ENCODE measurements at places on chromosomes 11 and 22.

DNA sequence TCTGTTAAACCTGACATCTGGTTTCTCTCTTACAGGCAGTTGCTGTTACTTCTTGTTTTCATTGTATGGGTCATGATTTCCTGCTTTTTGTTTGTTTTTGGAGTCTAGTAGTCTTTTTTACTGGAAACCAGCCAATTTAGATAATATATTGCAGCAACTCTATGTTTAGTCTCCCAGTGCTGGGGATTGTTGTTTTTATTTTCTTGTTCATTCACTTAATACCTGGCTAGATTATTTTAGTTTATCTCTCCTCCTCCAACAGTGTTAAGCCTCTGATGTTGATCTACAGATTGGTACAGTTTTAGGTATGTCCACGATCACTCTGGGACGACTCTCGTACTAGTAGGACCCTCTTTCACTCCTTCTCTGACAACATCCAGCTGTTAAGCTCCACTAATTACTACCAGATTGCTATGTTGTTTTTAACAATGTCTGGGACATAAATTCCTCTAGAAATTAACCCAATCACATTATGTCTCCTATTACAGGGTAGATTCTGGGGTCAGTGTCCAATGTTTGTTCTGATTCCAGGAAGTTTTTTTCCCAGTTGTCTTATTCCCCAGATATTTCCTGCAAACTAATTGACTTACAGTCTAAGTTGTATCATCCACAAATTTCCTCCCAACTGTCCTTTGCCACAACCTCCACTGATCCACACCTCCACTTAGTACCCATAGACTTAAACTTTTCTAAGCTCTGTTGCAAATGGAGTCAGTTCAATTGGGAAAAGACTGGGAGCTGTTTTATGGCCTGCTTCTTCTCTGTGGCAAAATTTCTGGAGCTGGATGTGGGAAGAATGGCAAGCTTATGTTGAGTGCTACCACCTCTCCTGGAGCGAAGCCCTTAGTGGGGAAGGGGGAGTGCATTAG is 1280.6 kb upstream of the CNTN5 start:
- DNase-seq = no peak

- no peak for DNase-seq
Measured at GRCh38 chr11:11836676-11837231, 5.0 kb upstream of the USP47 start.

DNA sequence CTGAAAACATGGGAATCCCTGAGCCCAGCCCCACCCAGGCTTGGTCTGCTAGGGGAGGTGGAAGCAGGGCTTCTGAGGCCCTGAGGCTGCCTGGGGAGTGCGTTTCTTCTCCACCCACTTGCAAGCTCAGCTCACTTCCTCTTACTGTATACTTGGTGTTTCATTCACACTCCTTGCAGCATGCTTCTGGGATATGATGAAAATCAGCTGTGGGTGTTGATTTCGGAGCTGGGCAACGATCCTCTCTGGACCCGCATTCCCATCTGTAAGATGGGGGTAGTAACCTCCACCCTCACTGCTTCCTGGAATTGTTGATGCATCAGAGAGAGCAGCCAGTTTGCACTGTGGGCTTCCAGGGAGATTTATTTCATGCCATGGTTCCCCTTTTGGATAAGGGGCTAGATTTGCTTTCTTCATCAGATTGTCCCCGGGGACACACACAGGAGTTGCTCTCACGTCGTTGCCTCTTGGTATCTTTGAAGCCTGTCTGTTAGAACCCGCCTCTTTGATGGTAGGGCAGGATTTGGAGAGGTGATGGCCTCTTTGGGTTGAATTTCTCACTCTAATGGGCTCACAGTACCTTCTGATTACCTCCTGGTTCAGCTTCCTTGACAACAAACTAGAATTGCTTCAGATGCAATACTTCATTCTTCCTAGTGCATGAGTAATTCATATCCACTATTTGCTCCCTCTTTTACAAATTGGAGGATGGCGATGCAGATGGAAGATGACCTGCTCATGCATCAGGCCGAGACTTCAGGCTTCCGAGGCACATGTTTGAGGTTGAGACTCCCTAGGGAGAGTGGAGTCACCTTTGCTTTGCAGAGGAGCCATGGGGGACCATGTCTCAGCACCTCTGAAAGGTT is 40.4 kb downstream of the BCR start:
- DNase-seq = no peak

DNA sequence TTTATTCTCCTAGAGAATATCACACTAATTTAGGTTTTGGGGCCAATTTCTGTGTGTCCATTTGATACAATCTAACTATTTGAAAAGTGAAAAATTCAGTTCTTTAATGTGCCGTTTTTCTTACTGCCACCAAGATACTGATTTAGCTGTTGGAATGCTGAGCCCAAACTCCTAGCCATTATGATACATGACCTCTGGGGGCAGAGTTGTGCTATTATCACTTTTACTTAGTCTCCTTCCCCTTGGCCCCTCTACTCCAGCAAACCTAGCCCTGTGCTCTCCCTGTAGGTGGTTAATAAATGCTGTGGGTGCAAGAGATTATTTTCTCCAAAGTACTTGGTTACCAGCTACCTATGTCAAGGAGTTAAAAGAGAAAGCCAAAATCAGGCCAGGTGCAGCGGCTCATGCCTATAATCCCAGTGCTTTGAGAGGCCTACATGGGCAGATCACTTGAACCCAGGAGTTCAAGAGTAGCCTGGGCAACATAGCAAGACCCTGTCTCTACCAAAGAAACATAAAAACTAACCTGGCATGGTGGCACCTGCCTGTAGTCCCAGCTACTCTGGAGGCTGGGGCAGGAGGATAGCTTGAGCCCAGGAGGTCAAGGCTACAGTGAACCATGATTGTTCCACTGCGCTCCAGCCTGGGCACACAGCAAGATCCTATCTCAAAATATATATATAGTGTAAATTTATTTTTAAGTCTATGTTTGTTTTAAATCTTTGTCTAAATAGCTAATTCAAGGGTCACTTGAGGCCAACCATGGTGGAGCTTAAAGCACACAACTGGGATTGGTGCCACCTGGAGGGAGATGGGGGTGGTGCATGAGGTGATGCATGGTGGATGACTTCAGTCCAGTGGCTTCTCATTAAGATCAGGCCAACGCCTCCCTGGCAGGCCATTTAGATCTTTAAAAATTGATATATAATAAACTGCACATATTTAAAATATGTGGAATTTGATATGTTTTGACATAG is 193.2 kb upstream of the PLET1 start:
- no peak for DNase-seq

DNA sequence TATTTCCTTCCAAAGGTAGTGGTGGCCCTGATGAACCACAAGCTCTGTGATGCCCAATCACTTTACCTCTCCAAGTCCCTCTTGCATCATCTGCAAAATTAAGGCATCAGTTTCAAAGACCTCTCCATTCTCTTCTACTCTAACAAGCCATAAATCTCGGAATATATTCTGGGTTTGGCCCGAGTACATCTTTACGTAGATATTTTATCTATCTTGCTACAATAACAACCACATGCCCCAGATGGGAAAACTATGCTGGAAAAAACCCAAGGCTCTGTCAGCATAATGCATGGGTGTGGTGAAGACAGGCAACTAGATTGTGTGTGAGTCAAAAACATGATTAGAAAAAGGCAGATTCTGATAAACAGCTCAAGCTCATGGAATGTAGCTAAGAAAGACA is 228.2 kb upstream of the BLID start:
- DNase-seq = no peak

DNA sequence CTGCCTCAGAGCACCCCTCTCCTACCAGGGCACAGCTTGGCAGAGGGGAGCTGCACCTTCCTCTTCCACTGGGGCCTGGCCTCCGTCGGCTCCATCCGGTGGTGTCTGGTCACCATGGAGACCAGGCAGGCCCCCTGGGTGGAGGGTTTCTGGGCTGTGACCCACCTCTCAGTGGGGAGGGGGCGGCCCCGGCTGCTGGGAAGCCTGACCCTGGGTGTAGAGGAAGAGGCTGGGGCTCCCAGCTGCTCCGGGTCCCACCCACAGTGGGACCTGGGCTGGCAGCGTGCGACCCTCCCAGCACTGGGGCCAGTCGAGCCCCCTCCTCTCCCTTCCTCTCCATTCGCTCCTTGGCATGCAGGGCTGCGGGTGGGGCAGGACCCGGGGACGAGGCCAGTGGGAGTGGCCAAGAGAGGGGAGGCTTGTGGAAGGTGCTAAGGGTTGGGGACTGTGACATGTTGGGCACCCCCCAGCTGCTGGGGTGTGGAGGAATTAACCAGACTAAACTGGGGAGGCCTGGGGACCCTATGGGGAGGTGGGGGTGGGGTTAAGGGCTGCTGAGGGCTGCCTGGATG is 46.8 kb downstream of the BRSK2 start:
- DNase-seq = no peak

DNA sequence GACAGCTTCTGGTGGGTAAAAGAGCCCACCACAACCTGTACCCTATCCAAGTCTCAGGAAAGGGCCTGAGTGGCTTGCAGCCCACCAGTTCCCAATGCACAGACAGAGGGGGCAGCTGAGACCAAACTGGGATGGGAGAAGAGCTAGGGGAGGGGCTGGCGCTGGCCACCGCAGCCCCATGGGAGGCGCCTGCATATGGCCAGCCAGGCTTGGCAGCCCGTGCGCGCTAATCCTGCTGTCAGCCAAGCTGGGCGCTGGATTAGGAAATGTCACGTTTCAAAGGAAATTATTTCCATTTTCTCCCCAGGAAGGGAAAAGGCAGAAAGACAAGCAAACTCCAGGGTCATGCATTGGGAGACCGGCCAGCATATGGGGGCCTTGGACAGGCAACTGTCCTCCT is 236.8 kb downstream of the BUD13 start:
- DNase-seq = no peak

All from stimulated activated CD8-positive, alpha-beta memory T cell treated with anti-CD3 and anti-CD28 coated beads, Interleukin-7, amount 100 ng/mL, for 1 hour (primary cell).